ENCODE measurements at places on chromosomes 6 and 20. TPM values are rescaled to one million over a fixed set of nuclear protein-coding genes. Genes with fewer than 3 reads are reported as not detected.

Gene TSPO2
- total RNA-seq = not detected

Gene NKX2-2
- total RNA-seq = 2.2 TPM

Gene SYNDIG1
- 0.27 TPM for total RNA-seq

Gene OR2H1
- total RNA-seq = not detected

GRCh38 chr6:99409672-99410071, 15.4 kb downstream of the PNISR start:
- DNase-seq = no peak

- no peak for DNase-seq
These were observed 8.5 kb downstream of the ISM1 start for GRCh38 chr20:13229538-13229937.

- no peak for DNase-seq
These were observed 2.9 kb downstream of the TREM1 start for GRCh38 chr6:41283600-41283999.

DNA sequence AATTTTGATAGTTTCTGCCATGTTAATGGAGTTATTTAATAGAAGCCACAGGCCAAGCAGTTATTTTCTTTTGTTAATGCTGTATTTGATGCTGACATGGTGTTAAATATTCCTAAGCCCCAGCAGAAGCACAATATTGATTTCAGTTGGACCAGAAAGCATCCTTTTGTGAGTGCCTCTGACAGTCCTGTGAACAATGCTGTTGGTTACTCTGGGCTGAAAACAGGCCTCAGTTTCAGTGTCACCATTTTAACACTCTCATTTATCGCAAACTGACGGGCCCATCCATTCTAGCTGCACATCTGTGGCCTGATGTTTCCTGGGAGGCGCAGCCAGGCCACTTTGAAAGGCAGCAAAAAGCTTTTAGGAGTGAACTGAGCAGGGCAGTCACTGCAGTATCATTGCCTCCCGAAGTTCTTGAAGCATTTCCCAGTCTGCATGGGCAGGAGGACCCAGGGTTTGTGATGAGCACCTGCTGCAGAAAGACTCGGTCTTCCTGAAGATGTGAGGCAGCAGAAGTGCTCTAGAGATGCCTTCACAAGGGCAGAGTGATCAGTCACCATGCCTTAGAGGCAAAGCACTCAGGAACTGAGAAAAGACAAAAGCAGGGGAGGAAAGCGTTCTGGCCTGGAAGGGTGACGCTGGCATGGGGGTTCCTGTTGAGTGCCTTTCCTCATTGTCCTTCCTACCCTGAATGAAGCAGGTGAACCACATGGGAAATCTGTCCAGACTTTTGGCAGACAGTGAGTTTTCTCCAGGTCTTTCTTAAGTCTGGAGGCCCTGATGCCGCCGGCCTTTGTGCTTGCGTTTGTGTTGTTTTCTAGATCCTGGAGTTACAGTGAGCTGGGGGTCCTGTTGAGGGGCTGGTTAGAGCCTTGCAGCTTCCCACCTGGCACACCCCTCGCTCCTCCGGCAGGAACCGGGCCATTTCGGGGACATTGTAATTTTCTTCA, 74.0 kb downstream of the ZDHHC14 start:
- DNase-seq = no peak

GRCh38 chr6:137254966-137255365, 35.8 kb upstream of the IFNGR1 start:
- no peak for DNase-seq

DNA sequence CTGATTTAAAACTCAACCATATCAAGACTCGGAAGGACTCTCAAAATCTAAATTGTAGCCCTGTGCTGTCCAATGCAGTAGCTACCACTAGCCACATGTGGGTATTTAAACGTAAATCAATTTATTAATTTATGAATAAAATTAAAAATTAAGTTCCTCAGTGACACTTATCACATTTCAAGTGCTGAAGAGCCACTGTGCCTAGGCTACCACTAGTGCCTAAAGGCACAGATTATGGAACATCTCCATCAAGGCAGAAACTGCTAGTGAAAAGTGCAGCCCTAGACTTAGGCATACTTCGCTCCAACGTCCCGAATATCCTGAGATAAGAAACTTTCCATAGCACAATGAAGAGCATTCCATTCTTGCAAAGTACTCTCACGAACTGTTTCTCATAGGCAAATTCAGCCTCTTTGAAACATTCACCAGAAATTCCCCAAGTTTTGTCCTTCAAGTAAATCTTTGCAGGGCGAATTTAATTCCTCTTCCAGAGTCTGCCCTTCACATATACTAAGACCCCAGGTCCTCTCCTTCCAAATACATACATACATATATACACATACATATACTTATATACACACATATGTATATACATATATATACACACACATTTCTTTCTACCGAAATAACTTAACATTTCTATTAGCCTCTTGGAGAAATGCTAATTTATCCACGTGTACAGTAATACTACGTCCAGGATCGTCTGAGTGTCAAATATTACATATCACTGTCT, 1.3 kb downstream of the SUPT3H start:
- DNase-seq = no peak

GRCh38 chr20:38800882-38801281, 4.6 kb upstream of the PPP1R16B start:
- DNase-seq = no peak
